Amygdala (tissue), 56 donors: ENCODE measurements at places on chromosomes 1 and 21.
A peak's percentile ranks its signal among the peaks of the same experiment; 100 is the strongest.

- peak; percentile 36 for DNase-seq
Measured at GRCh38 chr1:39657923-39658485, 13.9 kb downstream of the NT5C1A start.

DNA sequence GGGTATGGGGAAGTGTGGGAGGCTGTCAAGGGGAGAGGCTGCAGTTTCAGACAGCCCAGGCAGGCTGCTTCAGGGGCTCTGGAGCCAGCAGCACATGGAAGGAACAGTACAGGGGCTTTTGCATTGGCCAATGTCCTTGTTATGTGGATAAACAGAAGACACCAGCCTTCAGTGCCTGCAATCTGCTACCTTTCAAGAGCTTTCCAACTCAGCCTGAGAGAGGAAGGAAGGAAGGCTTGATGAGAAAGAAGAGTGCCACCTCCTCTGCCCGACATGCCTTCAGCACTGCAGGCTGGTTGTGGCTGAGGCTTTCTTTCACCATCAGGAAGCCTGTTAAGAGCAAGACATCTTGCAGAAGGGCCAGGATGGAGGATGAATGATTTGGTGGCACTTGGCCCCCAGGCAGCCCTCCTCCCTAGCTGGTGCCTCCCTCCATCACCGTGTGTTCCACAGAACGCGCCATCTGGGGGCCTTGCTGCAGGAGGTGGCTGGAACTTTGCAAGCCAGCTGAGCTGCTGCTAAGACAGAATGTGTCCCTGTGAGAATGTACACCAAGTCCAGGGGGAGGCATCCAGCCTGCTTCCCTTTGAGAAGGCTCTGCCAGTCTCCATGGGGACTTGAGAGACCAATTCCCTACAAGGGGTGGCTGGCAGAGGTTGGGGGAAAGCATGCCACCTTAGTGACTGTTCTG lies 372.4 kb upstream of the PROX1 start:
- no peak for DNase-seq

GRCh38 chr21:36184545-36184944 lies 27.9 kb downstream of the DOP1B start:
- DNase-seq: no peak

DNA sequence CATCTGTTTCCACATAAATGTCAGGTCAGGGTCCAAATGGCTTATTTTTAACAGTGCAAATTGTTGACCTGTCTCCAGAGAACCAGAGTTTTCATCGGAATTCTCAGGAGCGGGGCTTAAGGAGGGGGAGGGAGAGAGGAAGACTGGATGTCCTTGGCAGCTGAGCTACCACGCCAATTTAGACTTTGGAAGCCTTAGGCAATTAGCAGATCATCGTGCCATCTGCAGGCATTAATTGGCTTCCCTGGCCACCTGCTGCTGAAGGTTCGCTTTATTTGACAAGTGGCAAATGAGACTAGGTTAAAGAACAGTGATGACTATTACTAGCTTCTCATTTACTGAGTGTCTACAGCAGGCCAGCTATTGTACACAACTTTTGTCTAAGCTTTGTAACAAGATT lies 43.7 kb downstream of the HLX start:
- no peak for DNase-seq

DNA sequence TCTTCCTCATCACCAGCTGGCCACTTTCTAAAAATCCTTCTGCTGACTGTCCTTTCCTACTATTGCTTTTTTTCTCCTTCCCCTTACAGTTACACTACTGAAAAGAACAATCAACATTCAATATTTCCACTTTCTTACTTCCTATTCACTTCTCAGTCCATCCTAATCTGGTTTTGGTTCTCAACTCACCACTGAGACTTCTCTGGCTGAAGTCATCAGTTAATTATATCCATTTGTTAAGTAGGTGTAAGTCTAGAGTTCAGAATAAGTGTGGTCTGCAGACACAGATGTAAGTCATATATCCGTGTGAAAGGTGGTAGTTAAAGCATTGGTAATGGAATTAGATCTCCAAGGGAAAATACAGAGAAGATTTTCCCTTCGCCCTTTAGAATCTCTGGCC lies 21.4 kb downstream of the PEA15 start:
- DNase-seq: no peak

- DNase-seq: no peak
Measured at GRCh38 chr1:172442843-172443565, 865 bp downstream of the PIGC start.

- DNase-seq: no peak
Measured at GRCh38 chr21:31505975-31506374, 153.5 kb upstream of the SOD1 start.

GRCh38 chr1:54153535-54154439 lies 987 bp upstream of the CDCP2 start:
- DNase-seq: no peak

- no peak for DNase-seq
Measured at GRCh38 chr1:14800014-14800413, 201.5 kb downstream of the KAZN start.

- DNase-seq: no peak
Measured at GRCh38 chr1:15742339-15742801, at the start of gene TMEM82. TSS of gene TMEM82 (plus strand) at chr1:15742499. CDS start at chr1:15742560, 61 bp downstream.

- no peak for DNase-seq
Measured at GRCh38 chr1:115647507-115647906, 5.7 kb downstream of the VANGL1 start.

DNA sequence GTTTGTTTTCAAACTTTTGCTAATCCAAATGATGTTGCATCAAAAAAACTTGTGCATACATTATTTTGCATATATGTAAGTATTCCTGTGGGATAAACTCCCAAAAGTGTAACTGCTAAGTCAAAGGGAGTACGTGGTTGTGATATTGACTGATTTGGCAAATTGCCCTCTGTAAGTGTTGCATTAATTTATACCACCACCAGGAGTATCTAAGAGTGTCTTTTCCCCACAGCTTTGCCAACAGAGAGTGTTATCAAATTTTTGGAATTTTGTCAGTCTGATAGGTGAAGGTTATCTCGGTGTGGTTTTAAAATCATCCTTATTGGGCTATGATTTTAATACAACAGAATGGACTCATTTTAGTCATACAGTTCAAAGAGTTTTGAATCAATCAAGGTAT lies 30.1 kb upstream of the PARP1 start:
- no peak for DNase-seq

DNA sequence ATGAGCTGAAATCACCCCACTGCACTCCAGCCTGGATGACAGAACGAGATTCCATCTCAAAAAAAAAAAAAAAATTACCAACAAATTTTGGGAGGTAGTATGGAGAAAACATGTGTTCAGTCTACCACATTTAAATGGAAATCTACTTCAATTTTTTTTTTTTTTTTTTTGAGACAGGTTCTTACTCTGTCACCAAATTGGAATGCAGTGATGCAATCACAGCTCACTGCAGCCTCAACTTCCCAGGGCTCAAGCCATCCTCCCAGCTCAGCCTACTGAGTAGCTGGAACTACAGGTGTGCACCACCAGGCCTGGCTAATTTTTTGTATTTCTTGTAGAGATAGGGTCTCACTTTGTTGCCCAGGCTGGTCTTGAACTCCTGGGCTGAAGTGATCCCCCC lies 82.1 kb downstream of the GFI1 start:
- DNase-seq: no peak

- no peak for DNase-seq
Measured at GRCh38 chr1:84271441-84272151, 29.9 kb upstream of the SAMD13 start.

- DNase-seq: no peak
Measured at GRCh38 chr1:219778793-219779369, 149.5 kb downstream of the SLC30A10 start.

GRCh38 chr1:242731446-242731845 lies 206.9 kb upstream of the PLD5 start:
- DNase-seq: no peak

GRCh38 chr1:193471981-193472380 lies 285.6 kb upstream of the B3GALT2 start:
- DNase-seq: no peak

DNA sequence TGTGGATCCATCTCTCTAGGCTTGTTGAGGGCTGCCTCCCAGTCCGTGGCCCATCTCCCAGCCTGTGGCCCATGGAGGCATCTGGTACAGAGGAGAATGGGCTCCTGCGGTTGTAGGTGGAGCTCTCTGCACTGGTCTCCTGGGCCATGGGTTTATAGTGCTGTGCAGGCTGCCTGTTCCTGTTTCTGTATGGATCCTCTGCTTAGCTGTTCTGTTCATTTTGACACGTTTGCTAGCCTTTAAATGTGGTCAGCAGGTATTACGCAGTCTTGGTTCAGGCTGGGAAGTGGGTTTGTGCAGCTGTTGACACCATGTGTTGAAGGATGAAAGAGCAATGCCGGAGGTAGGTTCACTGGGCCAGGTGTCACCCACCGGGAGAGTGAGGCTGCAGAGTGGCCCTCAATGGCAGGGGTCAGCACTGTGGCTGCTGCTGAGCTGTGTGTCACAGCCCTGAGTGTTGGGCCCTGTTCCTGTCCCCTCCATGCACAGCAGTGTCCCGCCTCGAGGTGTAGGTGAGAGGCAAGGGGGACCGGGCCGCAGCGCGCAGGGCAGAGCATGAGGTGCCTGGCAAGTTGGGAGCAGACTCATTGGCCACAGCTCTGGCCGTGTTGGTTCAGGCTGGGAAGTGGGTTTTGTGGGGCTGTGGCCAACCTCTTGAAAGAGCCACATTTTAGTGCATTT lies 39.0 kb downstream of the SNAP47 start:
- no peak for DNase-seq

- DNase-seq: no peak
Measured at GRCh38 chr1:60751306-60751705, 331.1 kb upstream of the NFIA start.

GRCh38 chr1:217599154-217599553 lies 31.7 kb downstream of the GPATCH2 start:
- DNase-seq: no peak

DNA sequence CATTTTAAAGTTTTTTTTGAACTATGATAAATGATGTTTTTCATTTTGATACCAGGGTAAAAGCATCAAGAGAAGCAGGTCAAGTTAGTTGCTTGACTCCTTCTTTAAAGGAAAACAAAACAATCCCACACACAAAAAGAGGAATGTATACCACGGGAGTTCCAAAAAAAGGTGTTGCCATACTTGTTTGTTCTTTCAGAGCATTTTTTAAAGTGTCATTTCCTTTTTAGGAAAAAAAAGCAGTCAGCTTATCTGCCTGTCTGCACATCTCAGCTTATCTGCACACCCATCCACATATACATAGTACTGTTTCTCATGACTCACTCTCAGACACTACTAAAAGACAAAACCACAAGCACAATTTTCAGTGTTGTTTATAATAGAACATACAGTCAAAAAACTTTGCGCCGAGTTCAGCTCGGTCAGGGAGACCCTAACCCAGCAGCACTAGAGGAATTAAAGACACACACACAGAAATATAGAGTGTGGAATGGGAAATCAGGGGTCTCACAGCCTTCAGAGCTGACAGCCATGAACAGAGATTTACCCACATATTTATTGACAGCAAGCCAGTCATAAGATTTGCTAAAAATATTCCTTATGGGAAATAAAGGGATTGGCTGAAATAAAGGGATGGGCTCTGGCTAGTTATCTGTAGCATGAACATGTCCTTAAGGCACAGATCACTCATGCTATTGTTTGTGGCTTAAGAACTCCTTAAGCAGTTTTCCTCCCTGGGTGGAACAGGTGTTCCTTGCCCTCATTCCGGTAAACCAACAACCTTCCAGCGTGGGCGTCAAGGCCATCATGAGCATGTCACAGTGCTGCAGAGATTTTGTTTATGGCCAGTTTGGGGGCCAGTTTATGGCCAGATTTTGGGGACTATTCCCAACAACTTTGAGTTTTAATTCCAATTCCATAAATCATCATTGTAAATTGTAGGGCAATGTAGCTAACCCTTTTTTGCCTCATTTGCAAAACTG lies 11.4 kb upstream of the MNDA start:
- DNase-seq: no peak

GRCh38 chr1:3443807-3444206 lies 10.7 kb upstream of the ARHGEF16 start:
- DNase-seq: no peak

GRCh38 chr21:44349416-44349846 lies 4.0 kb upstream of the TRPM2 start:
- no peak for DNase-seq

GRCh38 chr1:36320767-36321118 lies 2.7 kb downstream of the EVA1B start:
- DNase-seq: no peak

GRCh38 chr1:212035835-212036605 lies 472 bp downstream of the DTL start:
- no peak for DNase-seq

DNA sequence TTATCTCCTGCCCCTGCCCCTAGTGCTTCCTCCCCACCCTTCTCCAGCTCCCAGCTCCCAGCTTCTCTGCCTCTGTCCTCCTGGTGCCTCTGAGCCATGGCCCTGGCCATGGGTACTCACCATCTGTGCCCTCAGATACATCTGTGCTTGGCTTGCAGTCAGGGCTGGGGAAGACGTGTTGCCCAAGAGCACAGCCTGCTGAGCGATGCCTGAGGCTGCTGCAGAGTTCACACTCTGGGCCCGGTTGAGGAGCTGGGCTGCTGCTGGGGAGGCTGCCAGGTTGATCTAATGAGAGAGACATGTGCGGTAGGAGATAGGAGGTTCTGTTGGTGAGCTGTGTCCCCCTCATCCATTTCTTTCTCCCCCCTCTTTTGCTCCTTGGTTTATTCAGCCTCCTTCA lies 49.4 kb upstream of the A3GALT2 start:
- DNase-seq: no peak

DNA sequence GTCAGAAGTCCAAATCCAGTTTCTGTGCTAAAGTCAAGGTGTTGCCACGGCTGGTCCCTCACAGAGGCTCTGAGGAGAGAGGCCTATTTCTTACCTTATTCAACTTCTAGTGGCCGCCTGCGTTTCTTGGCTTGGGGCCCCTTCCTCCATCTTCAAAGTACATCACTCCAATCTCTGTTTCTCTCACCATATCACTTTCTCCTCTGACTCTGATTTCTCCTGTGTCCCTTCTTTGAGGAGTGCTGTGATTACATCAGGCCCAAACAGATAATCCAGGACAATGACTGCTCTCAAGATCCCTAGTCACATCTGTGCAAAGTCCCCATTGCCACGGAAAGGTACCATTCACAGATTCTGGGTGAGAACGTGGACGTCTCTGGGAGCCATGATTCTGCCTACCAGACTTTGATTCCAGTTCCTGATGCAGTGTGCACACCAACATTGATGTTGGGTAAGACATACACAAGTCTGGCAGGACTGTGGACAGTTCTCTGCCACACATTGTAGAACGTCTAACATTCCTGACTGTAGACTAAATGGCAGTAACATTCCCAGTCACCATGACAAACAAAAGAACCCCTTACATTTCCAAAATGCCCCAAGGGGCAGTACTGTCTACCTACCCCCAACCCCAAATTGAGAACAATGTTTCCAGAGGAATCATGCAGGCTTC lies 43.0 kb upstream of the ITPKB start:
- DNase-seq: no peak

DNA sequence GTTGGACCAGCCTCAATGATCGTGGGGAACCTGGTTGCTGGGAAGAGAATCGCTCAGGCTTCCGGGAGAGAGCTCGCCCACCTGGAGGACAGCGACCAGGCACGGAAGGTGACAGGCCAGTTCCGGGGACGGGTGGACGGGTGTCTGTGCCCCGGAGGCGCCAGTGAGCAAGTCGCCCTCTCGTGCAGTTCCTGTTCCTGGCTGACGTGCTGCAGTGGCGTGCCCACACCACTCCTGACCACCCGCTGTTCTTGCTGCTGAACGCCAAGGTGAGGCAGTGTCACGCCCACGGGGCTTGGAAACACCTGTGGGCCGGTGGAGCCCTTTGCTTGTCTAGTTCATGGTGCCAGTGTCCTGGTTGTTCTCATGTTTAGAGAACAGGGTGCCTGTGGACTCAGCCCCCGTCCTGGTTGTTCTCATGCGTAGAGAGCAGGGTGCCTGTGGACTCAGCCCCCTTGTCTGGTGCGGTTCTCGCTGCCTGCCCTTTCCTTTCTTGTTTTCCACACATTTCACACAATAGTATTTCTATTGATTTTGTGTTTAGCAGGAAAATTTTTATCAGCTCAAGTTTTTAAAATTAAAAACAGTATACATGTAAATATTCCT lies 53.1 kb downstream of the S100B start:
- no peak for DNase-seq
